ENCODE measurements at places on chromosomes 3 and 15.

- DNase-seq, result no peak
Measured at GRCh38 chr3:81823882-81824395, 62.5 kb upstream of the GBE1 start.

DNA sequence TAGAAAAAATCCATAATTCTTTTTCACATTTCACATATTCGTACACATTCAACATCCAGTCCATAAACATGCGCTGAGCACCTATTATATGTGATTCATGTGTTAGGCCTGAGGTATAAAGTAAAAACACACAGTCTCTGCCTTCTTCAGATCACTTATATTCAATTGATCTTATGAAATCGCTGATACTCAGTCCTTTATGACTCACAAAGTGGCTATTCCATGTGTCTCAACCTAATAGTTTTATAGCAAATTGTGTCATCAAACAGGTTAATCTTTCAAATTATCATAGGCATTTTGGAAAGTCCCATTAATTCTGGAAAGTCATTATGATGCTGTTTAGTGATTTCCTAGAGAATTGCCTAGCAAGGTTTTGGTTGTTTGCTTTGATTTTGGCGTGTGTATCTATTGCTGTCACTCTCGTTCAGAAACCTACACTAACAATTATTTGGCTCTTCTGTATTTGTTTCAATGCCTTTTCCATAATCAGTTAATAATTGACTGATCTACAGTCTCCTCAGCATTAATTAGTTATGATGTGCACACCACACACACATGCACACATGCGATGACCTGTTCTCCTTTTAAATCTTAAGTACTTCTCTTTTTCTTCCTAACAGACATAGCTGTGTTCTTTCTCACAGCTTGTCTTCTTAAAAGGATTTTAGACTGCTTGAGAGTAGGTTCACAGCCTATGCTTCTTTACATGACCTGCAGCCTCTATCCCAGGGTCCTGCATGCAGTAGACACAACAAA, 353.1 kb downstream of the MECOM start:
- no peak for DNase-seq

DNA sequence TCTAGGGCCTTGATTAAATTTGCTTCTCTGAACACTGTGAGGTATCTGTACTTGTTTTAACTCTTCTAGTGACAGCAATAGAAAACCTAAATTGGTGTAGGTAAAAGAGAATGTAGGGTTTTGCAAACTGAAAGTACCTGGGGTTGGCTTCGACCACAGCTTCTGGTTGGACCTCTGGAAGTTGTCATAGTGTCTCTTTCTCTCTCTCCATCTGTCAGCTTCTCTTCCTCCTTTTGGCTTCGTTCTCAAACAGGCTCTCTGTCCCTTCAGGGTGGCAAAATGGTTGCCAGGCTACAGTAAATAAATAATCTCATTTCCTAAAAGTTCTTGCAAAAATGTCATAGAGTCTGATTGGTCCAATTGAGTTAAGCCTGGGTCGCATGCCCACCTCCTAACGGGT, 149.3 kb upstream of the CTDSPL start:
- DNase-seq, result no peak

DNA sequence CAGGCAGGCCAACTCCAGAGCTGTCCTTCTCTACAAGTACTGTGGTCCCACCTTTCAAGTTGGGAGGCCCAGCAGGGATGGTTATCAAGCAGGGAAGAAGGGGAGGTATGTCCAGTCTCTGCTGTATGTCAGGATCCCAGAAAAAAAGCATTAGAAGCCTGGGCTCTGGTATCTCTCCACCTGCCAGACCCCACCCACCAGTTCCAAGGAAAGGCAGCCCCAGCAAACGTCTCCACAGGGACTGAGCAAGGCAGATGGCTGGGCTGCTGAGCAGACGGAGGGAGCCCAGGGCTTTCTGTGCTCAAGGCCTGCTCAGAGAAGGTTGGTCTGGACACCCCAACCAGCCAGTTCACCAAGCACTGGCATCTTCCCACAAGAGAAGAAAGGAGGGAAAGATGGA, 287.8 kb downstream of the XXYLT1 start:
- no peak for DNase-seq

GRCh38 chr3:75220932-75221331, 443.2 kb upstream of the FRG2C start:
- no peak for DNase-seq

- no peak for DNase-seq
Measured at GRCh38 chr3:123914829-123915228, 30.7 kb upstream of the MYLK start.

Data from urothelium cell line (cell line).